ENCODE measurements at places on chromosomes 2 and 18. TPM values are rescaled to one million over a fixed set of nuclear protein-coding genes. Genes with fewer than 3 reads are reported as not detected.

- DNase-seq, result no peak
These were observed 45.0 kb upstream of the MCFD2 start for GRCh38 chr2:46960618-46961017.

- no peak for DNase-seq
These were observed 97.6 kb upstream of the CABLES1 start for GRCh38 chr18:23037646-23038045.

GRCh38 chr2:28407976-28408690, 15.5 kb downstream of the FOSL2 start:
- no peak for DNase-seq

BOLL gene
- not detected for total RNA-seq

GRCh38 chr2:128682729-128683284, 364.1 kb upstream of the HS6ST1 start:
- no peak for DNase-seq

DNA sequence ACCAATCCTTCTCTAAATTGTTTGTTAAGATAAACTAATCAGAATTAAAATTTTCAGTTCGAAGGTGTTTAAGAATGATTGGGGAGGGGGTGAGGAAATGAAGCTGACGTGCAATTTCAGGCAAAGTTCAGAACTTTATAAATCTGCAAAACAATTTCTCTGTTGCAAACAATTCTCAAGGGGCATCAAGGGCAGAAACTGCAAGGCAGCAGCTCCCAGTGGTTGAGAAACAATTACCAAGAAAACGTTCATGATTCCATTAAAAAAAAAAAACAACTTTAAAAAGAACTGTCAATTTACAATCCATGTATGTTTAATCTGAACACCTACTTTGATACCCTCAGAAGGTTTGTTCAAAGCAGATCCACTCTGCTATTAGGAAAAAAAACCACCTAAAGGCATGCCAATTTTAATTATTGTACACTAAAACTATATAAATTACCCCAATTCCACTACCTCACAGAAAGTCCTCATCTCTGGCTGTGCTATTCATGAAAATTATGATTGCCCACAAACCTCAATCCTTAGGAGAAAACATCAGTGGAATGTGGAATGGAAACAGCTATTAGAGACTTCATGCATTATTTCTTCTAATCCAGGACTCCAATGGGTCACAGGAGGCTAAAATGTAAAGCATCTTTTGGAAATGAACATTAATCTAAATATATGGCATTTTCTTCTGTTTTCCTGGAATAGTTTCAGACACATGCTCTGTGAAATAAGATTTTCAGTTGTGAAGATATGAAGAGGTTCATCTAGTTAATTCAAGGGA, 119.9 kb upstream of the ACVR1C start:
- no peak for DNase-seq

TMEM37 gene
- 0.13 TPM for total RNA-seq

SNED1 gene
- total RNA-seq, result 8.6 TPM

GRCh38 chr2:159136391-159136790, 150.1 kb downstream of the WDSUB1 start:
- DNase-seq, result no peak

- no peak for DNase-seq
These were observed 18.1 kb upstream of the B4GALT6 start for GRCh38 chr18:31702449-31702848.

HOXD9 gene
- total RNA-seq, result 16.8 TPM

GRCh38 chr2:134532537-134532936, 186.3 kb downstream of the TMEM163 start:
- no peak for DNase-seq

ALPI gene
- not detected for total RNA-seq

CCDC68 gene
- 0.26 TPM for total RNA-seq

PDE1A gene
- total RNA-seq, result 10.5 TPM
